Ascending aorta (tissue), 2 donors: ENCODE measurements at places on chromosomes 7 and 10.

GRCh38 chr10:113320211-113320610 is 232.6 kb upstream of the HABP2 start:
- DNase-seq: no peak

GRCh38 chr10:96401036-96401435 is 42.2 kb upstream of the OPALIN start:
- DNase-seq: no peak

- DNase-seq: no peak
Observed at GRCh38 chr7:92242972-92243371, 2.7 kb downstream of the KRIT1 start.

- DNase-seq: no peak
Observed at GRCh38 chr10:97849103-97849686, 448 bp upstream of the GOLGA7B start.

DNA sequence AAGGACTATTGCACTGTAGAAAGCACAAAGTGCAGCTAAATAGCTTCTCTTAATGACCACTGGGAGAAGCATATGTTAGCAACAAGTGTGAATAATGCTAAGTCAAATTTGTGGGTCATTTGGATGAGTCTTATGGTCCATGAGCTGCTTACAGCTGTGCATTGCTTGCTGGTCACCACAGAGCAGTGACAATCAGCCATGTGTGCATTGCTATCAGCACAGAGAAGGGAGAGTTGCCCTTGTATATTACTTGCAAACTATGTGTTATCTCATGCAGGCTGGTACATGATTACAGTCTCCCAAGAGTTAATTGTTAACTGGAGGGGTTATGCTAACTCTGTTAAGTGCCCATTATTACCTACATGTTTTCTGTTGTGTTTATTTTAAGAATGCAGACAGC is 25.7 kb downstream of the MRPS33 start:
- DNase-seq: no peak

DNA sequence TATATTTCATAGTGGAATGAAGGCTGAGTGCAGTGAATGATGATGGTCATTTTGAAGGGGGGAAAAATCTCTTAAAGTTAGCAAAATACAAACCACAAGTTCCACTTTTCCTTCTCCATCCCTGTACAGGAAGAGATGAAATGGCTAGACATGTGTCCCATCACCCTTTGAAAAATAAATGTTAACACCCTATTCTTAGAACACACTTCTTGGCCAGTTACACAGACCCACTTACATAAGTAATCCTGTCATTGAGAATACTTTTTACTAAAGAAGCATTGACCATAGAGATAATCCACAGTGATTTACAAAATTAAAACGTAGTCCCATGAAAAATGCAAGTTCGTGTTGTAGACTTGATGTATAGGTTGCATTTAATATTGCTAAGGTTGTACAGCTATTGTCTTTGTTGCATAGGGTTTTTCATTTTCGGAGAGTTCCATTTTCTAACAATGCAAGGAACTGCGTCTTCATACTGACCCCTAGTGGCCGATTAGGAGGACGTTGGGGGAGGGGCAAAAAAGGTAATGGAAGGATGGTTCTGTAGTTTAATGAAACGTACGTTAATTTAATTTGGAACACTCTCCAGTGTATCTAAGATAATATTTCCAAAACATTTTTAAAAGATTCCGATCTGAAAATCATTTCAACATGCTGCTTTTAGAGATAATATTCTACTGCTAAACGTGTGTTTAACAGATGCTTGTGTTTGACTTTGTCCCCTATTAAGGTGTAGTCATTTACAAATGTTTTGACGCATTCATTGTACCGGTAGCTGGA is 60.9 kb downstream of the ARMC3 start:
- peak; percentile 79 for DNase-seq

DNA sequence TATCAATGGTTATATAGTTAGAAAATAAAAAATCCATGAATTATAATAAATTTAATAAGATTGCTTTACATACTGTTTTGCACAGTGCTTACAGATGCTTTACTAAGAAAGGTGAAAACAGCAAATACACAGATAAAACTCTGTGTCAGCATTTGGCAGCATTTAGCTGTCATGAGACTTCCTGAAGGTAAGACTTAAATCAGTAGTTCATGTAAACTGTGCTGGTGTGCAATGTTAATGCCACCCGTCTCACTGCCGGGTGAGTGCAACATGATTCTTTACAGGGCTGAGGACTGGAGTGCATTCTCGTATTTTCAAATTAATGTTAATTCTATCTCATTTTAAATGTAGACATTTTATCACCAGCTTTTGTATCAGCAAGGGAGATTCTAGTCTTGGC is 326.2 kb upstream of the POT1 start:
- no peak for DNase-seq

DNA sequence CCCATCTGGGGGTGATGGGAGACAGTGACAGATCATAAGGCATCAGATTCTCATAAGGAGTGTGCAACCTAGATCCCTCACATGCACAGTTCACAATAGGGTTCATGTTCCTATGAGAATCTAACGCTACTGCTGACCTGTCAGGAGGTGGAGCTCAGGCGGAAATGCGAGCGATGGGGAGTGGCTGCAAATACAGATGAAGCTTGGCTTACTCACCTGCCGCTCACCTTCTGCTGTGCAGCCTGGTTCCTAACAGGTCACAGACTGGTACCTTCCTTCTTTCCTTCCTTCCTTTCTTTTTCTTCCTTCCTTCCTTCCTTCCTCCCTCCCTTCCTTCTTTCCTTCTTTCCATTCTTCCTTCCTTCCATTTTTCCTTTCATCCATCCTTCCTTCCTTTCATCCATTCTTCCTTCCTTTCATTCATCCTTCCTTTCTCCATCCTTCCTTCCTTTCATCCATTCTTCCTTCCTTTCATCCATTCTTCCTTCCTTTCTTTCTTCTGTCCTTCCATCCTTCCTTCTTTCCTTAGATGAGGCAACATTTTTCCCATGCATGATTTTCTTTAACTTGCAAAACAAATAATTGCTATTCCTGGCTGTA is 370.0 kb upstream of the AUTS2 start:
- no peak for DNase-seq

DNA sequence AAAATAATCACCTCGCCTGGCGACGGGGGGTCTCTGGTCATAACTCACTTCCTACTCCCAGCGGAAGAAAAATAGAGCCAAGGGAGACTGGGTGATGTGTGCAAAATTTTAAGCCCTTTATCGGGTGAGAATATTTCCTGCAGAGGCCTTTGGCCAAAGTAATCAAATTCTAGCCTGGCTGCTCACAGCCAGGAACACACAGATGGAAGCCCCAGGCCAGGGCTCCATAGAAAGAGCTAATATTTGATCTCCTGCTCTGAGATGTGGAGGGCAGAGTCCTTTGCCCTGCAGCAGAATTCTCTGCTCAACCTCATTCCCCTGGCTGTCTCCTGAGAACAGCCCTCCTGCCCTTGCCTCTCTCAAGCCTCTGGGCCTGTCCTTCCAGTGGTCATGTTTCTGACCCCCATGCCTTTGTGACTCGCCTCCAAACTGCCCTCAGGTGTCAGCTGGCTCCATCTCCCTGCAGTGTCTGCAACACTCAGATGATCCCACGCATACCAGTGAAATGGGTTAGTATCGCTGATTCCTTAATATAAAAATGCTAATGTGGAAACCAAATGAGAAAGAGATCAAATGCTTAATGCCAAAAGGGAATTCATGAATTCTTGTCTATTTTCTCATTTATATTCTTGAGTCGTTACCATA is 34.5 kb downstream of the FRMD4A start:
- DNase-seq: no peak

DNA sequence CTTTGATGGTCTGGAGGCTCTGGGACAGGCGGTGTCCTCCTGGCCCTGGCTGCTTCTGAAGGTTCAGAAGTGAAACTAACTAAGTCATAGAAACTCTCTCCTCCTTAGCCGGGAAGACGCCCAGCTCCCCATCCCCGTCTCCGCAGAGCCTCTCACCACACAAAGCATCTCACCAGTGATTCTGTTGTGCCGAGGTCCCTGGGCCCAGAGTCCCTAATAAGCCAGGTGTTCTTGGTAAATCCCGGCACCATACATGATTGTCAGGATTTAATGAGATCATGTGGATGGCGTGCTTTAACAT is 9.4 kb downstream of the HKDC1 start:
- no peak for DNase-seq

- peak; percentile 91 for DNase-seq
Observed at GRCh38 chr10:101014230-101014884, 14.7 kb downstream of the LZTS2 start.

DNA sequence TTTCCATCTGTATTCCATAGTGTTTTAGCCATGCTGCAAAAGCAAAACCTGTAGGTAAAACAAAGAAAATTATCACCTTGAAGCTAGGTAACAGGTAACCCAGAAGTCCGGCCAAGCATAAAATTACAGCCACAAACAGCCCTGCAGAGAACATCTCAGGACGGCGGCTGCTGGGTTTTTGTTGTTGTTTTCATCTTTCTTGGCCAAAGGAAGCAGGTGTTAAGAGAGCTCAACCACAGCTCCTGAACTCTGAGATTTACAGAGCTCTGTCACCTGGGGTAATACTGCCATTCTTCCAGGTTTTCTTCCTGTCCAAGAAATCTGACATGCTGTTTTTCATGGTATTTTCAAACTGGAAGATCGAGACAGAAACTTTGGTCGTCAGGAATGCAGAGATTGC is 847 bp upstream of the SCIN start:
- DNase-seq: no peak

- no peak for DNase-seq
Observed at GRCh38 chr10:104276192-104276591, 7.2 kb downstream of the GSTO2 start.

- no peak for DNase-seq
Observed at GRCh38 chr10:97771913-97772823, at the start of gene SFRP5. SFRP5 (minus strand) TSS chr10:97771999; CDS start chr10:97771833, 166 bp downstream.

GRCh38 chr7:74026903-74027682 is 880 bp upstream of the ELN start:
- peak; percentile 94 for DNase-seq

- DNase-seq: no peak
Observed at GRCh38 chr10:75367021-75367487, 34.5 kb downstream of the ZNF503 start.

- DNase-seq: no peak
Observed at GRCh38 chr7:142636751-142637150, 112.5 kb upstream of the PRSS1 start.

DNA sequence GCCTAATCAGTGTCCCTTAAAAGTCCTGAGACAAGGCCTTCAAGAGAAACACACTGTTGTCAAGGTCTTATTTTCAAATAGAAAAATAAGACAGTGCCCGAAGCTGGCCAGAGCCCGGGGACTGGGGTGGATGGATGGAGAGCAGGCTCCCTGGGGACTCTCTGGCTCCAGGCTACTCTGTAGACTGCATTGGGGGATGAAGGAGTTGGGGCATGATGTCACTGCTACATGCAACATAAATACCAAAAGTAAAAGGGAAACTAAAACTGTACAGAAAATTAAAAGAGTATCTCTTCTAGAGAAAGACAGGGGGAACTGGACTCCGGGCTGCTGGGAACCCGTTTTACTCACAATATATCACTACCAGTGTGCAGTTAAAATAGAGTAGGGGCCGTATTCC is 629.8 kb downstream of the KCNMA1 start:
- no peak for DNase-seq

DNA sequence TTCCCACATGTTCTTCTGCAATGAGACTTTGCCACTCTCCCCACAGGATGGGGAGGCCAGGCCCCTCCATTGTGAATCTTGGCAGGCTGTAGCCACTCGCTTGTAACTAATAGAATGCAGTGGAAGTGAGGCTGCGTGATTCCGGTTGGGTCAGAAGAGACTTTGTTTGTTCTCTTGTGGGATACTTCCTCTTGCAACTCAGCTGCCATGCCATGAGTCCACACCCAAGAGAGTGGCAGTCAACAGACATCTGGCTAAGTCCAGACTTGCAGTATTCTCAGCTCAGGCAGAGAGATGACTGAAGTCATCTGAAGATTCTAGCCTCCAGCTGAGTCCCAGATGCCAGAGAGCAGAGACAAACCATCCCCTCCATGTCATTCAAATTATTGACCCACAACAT is 153.4 kb upstream of the GDF10 start:
- no peak for DNase-seq
